GM23248 (cell line): ENCODE measurements at places on chromosomes 16 and 17. TPM values are rescaled to one million over a fixed set of nuclear protein-coding genes. Genes with fewer than 3 reads are reported as not detected.
A peak's percentile ranks its signal among the peaks of the same experiment; 100 is the strongest.

DNA sequence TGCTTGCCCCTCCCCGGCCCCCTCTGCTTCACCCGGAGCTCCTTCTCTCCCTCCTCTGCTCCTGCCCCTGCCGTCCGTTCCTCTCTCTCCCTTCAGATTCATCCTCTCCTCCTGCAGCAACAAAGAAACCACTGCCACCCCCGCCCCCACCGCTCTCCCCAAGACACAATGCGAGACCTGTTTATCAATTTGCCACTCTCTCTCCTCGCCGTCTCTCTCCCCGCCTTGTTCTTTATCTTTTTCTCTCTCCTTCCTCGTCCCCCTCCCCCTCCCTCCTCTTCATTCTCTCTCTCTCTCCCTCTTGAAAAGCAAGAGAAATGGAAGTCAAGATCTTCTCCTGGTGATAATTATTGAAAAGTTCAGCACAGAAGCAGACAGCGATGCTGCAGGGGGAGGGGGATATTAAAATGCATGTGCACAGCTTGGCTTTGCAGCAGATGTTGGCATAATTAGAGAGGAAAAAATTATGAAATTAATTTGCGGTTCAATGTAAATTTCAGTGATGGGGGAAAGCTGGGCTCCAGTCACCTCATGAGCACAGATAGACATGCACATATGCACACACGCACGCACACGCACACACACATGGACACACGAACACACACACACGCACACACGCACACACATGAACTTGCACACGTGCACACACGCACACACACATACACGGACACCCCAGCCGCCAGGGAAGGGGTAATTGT, 58.1 kb upstream of the CBFA2T3 start:
- H3K4me1 ChIP-seq: no peaks in the 10 kb centered on the region
- no peak overlapping the region for H3K27ac ChIP-seq
- H3K27me3 ChIP-seq: 0 out of 2 replicates have a peak, but pooled peaks cover 4% of the 10 kb centered on the region
- H3K36me3 ChIP-seq: no peaks in the 10 kb centered on the region

- peak; percentile 81 for DNase-seq
- no peaks in the 10 kb centered on the region for H3K36me3 ChIP-seq
- H3K27me3 ChIP-seq: no peaks in the 10 kb centered on the region
- no peak overlapping the region for H3K4me3 ChIP-seq
- no peak overlapping the region for H3K27ac ChIP-seq
- peaks cover 10% of the 10 kb centered on the region; the same call in 1 of the 2 replicates for H3K4me1 ChIP-seq
Observed at GRCh38 chr16:2846511-2847310, 11.3 kb downstream of the PRSS22 start.

DNA sequence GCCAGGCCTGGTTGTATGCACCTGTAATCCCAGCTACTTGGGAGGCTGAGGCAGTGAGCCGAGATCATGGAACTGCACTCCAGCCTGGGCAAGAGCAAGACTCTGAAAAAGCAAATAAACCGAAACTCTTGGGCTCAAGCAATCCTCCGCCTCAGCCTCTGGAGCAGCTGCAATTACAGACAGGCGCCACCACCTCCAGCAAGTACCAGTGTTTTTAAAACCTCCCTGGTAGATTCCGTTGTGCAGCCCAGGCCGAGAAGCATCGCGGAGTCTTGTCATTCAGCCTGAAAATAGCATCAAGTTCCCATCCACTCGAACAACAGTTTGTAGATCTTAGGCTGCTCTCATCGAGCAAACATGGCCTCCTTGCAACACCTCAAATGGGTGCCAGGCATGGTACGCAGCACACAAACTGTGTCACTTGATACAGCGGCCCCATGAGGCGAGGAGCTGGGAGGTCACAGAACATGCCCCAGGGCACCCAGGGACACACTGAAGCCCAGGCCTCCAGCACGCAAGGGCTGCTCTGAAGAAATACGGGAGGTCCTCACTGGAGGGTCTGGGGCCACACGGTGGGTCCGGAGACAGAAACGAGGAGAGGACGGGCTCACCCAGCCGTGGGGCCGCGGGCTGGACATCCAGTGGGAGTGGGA, 18.1 kb downstream of the TMC6 start:
- no peak overlapping the region for H3K4me3 ChIP-seq
- H3K27me3 ChIP-seq: peaks cover 19% of the 10 kb centered on the region
- no peak overlapping the region for H3K27ac ChIP-seq
- no peaks in the 10 kb centered on the region for H3K36me3 ChIP-seq
- DNase-seq: no peak

Gene CA4
- total RNA-seq: not detected in 2 replicates

- H3K36me3 ChIP-seq: peaks cover 8% of the 10 kb centered on the region; the same call in 1 of the 2 replicates
- no peaks in the 10 kb centered on the region for H3K4me1 ChIP-seq
- no peak overlapping the region for H3K4me3 ChIP-seq
- no peaks in the 10 kb centered on the region for H3K27me3 ChIP-seq
- H3K27ac ChIP-seq: no peak overlapping the region
Observed at GRCh38 chr17:76404976-76405563, 20.7 kb downstream of the SPHK1 start.
